ENCODE measurements at places on chromosomes 5 and 9.
A peak's percentile ranks its signal among the peaks of the same experiment; 100 is the strongest.

- no peak for DNase-seq
Observed at GRCh38 chr9:134204991-134205578, 40.7 kb upstream of the RNU6ATAC start.

GRCh38 chr9:35771075-35771433, 17.0 kb upstream of the MSMP start:
- no peak for DNase-seq

DNA sequence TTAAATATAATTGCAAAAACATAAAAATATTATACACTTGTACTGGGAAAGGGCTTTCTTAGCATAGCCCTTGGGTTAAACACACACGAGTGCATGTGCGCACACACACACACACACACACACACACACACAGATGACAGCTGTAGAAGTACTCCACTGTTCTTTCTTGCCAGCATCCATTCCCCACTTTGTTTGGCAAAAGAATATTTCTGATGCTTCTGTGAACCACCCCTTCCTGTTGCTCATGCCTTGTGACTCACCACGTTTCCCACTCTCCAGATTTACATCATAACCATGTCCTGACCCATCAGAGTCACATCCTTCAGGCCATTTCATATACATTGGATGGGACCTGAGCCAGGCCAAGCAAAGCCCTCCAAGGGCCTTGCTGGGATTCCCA, 280.1 kb downstream of the DNAH5 start:
- DNase-seq: no peak

DNA sequence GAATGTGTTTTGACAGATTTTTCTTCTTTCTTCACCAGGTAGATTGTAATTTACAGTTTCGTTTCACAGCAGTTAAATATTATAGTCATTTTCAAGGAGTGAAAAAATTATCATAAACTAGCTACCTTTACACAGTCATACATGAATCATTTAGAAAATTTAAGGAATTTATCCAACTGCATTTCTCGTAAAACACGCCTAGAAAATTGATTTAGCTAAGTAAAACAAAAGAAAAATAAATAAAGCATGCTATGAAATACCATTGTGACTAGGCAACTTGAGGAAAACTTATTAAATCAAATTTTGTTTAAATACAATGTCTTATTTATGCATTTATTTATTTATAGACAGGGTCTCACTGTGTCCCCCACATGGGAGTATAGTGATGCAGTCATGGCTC, 109.9 kb upstream of the EMB start:
- no peak for DNase-seq

DNA sequence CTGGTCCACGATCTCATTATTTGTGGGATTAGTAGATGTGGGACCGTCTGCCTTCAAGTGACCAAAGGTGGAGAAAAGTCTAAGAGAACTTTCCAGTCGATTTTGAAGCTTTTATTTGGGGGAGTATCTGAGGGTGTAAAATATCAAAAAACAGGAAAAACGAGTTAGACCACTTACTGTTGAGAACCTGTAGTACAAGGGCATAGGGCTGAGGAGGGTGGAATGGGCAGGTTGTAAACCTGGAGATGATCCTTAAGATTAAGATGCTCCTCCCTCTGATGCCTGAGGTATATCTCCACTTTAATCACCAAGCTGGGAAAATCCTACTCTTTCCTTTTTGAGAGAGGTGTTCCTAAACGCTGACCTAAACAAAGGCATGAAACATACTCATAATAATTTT, 32.0 kb upstream of the GTF2H2C start:
- no peak for DNase-seq

DNA sequence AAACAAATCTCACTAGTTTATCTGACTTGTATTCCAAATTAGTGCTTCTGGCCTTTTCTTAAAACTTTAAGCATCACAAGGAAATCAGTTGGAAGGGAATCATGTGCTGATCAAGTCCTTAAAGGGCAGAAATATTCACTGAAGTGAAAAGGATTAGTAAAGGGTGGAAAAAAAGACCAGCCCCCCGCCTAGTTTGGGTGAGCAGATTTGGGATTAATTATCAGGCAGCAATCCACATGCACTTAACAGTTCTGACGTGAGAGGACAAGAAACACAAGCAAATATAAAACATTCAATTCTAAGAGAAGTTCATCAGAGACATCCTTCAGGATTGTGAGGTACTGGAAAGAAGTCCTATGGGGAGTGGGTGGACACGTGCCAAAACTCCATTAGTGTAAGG, at the start of gene TYRP1:
TYRP1 (plus strand) TSS at position 245 of the 400 bp plus-strand sequence. CDS start 612 bp downstream, outside the sequence.
- DNase-seq: no peak

DNA sequence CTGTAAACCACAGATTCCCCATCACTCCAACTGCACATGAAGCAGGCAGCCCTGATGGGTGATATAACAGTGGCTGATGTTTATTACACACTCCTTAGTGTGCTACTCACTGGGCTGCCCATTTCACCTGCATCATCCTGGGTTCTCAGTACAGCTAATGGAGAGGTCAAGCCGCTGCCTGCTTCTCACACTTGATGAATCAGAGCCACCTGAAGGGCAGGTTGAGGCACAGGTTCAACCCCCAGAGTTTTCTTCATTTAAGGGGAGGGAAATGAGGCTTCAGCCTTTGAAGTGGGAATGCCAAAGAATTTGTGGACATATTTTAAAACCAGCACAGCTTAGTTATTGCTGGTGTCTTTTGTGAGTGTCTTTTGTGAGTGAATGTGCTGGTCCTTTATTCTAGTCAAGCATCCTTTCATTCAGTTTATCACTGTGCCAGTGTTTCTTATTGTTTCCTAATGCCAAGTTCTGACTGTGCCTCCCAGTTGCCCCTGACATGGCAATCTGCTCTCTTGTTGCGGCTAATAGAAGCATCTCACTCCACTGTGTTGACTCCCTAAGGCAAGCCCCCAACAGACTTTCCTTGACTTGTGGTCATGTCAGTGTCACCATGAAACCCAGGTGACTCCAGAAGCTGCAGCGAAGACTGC, 109.2 kb downstream of the FBXL7 start:
- DNase-seq: no peak

- no peak for DNase-seq
Observed at GRCh38 chr5:149036970-149037369, 25.9 kb downstream of the SH3TC2 start.

DNA sequence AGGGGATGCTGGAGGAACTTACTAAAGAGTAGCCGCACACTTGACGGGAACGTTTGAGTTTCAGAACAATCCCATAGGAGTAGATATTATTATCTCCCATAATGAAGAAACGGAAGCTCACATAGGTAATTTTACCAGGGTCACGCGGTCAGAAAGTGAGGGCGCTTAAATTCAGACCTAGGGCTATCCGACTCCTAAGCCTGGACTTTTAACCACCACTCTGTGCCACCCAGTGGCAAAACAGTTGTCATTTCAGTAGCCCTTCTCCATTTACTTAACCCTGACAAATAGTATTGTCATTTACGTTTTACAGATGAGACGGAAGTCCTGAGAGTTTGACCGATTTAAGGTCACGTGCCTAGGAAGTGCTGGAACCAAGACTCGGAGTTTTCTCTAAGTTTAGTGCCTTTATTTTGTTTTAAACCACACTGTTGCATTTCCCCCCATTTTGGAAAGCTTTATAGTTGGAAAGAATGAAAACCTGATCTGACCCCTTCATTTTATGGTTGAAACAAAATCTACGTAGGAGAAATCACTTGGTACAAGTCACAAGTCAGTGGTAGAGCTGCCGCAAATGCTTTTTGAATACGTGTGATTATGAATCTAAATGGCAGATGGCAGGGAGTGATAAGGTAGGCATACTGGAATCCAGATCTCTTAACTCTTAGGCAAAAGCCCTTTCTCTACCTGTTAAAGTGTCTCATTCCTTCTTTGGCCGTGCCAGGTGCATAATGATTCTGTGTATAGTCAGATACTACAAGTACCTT, 650 bp downstream of the MRRF start:
- peak; percentile 2 for DNase-seq

- no peak for DNase-seq
Observed at GRCh38 chr5:33287242-33287641, 153.5 kb upstream of the TARS1 start.

DNA sequence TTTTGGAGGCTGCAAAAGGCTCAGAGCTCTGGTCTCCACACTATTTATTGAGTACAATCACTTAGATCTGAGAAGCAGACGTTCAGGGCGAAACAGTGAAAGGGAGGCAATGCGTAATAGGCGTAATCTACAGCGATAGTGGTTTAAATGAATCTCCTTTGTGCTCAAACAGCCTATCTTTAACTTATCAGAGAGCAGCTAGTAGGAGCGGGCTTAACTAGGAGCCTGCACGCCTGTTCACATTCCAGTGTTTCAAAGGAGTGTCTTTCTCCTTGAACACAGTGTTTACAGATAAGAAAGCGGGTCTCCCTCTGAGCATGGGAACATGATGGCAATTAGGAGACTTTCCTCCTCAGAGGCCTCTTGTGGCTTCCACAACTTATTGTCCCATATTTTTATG, 49.4 kb downstream of the AP3B1 start:
- DNase-seq: no peak
